T-helper 17 cell (primary cell): ENCODE measurements at places on chromosomes 5 and 9.
A peak's percentile ranks its signal among the peaks of the same experiment; 100 is the strongest.

DNA sequence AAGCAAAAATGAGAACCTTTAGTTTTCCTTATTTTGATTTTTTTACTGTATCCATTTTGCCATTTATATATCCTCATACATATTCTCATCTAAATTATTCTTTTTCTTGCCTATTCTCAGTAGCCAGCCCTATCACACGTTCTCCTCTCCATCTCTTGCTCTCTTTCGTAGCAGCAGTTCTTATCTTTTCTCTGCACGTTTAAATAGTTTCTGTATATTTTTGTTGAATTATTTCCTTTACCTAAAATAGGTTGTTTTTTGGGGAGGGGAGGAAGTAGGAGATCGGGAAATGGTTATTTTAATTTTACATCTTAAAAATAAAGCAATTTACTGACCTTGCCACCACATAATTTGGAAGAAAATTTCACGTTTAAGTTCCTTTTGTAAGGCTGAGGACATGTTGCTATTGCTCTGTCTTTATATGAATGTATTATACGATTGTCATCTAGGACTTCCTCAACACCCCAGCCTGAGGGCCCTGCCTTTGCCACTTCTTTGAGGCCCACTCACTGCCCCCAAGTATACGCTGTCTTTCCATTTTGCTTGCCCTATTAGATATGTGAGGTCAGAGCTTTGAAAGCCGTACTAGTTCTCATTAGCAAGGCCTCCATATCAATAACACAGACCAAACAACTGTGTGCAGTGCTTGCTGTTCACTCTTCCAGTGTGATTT lies 140.3 kb downstream of the GNAQ start:
- DNase-seq = no peak

GRCh38 chr9:12516573-12516972 lies 176.6 kb upstream of the TYRP1 start:
- no peak for DNase-seq

DNA sequence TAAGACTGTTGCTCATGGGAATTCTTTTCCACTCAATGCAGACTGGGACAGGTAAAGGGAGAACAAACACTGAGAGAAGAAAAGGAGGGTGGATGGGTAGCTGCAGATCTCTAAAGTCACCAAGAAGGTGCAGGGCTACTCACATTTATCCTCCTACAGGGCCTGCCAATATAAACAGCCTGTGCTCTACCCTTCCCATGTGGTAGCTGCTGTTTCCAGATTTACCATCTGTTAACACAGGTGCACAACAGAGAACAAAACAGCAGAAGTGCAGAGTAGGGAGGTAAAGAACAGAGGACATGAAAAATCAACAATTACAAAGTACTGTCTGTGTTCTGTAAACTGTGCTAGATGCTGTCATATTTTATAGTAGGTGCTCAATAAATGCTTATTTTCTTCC lies 26.0 kb downstream of the JAKMIP2 start:
- DNase-seq = no peak

- no peak for DNase-seq
Measured at GRCh38 chr9:29793970-29794369, 2220.7 kb upstream of the C9orf72 start.

DNA sequence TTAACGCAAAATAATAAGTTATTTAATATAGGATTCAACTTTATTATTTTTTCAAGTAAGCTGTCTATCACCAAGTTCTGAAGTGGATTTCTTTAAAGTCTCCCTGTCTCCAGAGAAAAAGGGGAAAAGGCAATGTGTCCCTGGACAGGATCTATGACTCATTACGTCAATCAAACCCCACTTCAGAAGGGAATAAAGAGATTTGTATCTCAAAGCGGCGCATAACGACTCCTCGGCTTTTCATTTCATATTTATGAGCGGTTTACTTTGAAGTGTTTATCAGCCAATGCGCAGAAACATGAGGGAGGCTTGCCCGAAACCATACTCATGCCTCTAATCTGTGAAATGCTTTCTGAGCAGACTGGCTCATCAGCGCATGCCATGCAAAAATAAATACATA lies 938.6 kb upstream of the WWC1 start:
- no peak for DNase-seq

GRCh38 chr5:35804201-35804653 lies 52.5 kb upstream of the IL7R start:
- DNase-seq = no peak

DNA sequence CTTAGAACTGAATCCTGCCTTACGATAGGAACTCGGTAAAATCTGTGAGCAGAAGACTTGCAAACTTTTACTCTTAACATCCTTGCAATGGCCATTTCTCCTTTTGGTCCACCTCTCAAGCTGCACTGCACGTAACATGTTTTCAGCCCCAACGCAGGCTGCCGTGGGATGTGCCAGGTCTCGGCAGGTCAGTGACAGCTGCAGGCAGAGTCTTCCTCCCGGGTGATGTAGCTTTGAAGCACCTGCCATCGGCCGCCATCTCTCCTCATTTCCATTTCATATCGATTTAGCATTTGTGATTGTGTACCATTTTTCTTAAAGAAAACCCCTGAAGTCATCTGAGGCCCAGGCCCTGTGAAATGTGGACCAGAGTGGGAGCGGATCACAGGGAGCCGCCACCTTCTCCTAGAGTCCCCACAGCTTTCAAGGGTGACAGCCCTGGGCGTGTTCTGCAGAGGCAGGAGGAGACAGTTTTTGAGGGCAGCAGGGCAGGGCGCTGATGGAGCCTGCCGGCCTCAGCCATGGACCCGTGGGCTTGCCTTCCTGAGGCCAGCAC lies 25.8 kb upstream of the LPCAT1 start:
- DNase-seq = no peak

DNA sequence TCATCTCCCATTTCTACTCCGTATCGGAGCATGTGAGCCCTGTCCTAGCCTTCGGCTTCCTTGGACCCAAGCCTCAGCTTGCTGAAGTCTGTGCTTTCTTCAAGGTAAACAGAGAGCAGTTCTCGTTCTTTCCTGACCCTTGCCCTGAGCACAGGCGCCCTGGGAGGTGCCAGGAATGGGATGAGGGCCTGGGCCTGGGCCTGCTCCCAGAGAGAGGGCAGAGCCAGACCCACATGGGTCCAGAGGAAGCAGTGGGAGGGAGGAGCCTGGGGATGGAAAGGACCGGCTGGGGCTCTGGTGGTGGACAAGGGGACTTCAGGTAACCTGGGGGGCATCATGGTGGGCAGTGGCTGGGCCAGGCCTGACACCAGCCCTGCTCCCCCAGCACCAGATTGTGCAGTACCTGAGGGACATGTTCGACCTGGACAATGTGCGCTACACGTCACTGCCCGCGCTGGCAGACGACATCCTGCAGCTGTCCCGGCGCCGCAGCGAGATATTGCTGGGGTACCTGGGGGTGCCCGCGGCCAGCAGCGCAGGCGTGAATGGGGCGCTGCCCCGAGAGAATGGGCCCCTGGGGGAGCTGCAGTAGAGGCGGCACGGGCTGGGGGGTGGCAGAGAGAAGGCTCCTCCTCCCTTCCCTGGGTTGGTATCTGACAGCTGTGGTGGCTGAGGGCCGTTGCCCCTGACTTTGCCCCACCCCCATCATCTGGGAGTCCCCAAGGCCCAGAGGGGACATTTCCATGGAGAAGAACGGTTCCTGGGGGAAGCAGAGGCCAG lies 10.9 kb upstream of the DOLPP1 start:
- DNase-seq = no peak

DNA sequence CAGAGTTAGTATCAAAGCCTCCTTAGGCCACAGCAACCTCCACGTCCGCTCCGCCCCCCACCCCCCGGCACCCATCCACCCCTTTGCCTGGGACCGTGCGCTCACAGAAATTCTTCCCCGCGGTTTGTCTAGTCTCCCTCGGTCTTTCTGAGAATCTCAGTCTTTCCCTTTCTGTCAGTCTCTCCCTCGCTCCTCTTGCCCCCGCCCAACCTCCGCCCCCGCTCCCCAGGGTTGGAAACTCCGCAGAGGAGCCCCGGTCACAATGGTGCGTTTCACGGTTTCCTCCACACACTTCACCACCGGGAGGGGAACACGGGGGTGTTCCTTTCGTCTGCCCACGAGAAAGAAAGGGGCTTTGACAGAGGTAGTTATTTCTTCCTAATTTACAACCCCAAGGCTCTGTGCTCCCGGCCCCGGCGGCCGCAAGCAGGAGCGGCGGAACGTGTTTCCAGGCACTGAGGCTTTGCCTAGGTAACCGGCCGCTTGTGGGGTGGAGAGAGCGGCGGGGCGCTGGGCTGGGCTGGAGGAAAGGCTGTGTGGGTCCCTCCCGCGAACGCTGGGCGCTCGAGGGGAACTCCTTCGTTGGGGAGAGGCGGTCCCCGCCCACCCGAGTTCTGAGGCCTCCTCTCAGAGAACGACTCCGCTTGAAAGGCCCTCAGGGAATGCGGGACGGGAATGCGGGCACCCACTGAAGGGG lies 2.1 kb downstream of the NR4A3 start:
- peak; percentile 57 for DNase-seq

DNA sequence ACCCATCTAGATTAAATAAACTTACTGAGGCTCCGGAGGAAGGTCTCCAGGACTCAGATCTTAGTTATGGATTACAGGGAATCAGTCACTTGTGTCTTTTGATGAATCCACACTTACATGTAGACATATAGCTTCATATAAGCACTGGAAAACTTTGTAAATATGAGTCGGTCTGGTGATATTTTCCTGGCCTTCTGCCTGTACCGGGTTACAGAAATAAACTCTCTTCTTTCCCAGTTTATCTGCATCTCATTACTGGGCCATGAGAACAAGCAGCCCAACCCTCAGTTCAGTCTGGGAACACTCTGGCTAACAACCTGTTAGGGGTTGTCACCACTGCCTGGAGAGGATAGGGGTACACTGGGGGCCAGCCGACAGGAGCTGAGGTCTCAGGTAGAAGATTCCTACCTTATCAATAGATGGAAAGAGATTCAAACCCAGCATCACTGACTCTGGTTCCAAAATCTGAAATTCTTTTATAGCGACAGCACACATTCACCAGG lies 59.1 kb downstream of the THBS4 start:
- DNase-seq = no peak

GRCh38 chr9:96014078-96014477 lies 138.6 kb downstream of the ERCC6L2 start:
- DNase-seq = peak; percentile 38

- no peak for DNase-seq
Measured at GRCh38 chr5:128121651-128122050, 38.1 kb downstream of the SLC12A2 start.

DNA sequence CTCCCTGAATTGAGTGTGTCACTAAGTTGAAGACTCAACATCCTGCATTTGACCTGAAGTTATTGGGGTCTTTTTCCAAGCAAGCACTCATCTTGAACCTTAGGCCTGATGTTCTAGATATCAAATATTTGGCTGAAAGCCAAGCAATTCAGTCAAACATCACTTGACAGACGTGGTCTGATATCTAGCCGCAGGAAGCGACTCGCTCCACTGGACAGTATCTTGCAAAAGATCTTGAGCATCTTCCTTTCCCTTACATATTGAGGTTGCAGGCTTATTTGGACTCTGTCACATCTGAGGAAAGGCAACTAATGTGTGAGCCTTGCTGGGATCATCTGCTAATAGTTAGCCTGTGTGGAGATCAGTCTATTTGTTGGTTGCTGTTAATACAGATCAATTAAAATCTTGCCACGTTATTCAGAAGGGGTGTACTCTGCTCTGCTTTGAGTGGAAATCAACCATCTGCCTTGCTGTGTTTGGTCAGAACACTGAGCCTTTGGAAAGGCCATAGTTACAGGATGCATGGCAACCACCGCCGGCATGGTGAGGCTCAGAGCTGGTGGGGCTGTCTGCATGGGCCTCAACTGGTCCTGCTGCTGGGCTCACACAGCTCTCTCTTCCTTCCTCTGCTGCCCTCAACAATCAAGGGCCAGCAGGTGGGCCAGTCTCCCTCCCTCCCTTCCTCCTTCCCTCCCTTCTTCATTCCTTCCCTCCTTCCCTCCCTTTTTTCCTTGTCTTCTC lies 166.9 kb upstream of the KLF9 start:
- no peak for DNase-seq

DNA sequence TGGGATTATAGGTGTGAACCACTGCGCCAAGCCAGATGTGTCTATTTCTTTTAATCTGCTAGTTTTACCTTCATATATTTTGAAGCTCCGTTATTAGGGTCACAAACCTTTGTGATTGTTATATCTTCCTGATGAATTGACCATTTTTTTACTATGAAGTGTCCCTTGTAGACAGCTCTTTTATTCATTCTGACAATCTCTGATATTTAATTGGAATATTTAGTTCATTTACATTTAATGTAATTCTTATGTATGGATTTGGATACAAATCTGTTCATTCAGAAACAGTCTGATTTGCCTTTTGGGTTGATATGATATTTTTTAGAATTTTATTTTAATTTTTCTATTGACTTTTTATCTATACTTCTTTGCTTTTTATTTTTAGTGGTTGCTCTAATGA lies 17.2 kb downstream of the ERCC6L2 start:
- DNase-seq = no peak

DNA sequence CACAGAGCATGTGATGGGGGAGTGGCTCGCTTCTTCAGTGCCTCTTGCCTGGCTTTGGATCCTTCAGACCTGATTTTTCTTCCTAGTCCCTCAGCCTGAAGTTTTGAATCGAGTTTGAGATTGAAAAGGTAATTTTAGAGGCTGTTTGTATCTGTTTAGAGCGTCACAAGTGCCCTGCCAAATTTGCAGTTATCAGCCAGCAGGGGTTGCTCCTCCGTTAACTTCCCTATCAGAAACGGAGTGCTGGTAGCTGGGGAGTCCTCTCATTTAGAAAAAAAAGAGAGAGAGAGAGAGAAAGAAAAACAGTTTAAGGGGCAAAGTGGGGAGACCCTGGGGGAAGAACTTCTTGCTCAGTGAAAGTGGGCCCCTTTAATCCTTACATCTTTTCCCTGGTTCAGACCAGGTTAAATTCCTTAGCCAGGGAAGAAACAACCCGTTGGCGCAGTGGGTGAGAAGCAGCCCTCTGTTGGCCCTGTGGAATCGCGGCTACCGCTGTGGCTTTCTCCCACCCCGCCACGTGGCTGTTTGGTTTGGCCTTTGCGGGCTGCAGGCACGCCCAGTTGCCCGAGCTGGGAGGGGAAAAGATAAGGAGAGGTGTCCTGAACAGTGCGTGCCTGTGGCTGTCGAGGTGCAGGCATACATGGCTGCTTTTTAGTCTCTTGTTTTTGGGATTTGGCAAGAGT lies 576.7 kb upstream of the ACO1 start:
- DNase-seq = no peak
